ENCODE measurements at places on chromosomes 2 and 18. TPM values are rescaled to one million over a fixed set of nuclear protein-coding genes. Genes with fewer than 3 reads are reported as not detected.

MC4R gene
- 0.08 TPM for polyA plus RNA-seq

DNA sequence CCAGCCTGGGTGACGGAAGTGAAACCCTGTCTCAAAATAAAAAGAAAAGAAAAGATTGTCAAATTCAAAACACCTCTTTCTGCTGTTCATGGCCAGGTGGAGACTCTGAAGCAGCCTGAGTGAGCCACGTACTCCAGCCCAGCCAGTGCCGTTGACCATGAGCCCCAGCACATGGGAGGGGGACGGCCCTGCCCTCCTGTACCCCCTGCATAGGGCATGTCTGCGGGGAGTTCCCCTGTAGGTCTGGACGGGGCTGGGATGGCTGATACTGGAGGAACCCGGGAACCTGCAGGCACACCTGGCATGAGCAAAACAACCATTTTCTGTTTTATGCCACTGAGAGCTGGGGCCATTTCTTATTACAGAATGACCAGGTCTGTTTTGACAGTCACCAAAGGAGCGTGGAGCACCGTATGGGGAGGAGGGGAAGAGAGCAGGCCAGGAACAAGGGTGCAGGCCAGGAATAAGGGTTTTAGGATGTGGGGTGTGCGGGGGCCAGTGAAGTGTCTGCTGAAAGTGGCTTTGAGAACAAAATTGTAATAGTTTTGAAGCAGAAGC, 30.1 kb downstream of the TMEM18 start:
- DNase-seq, result no peak

- no peak for DNase-seq
These were observed 177.7 kb upstream of the ZC3H15 start for GRCh38 chr2:186308347-186308746.

DSG1 gene
- not detected for polyA plus RNA-seq

DNA sequence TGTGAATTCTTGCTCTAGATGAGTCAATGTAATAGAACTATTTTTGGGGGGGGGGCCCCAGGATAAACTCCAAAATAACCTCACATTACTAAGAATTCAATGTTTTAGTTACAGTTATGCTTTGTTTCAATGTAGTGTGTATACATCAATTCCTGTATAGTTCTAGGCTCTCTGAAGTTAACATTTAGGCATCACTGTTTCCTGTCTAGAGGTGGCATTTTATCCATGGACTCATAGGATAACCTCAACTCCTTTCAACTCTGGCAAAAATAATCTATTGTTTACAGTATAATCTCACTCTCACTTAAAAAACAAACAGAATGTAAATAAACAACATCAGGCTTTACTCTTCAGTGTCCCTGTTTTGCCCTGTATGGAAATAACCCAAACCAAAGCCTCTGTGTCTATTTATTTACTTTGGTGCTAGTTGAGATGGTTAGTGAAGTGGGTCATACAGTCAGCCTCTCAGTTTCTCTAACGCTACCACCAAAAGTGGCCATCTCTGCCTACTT, 79.3 kb upstream of the MMADHC start:
- DNase-seq, result no peak

GRCh38 chr2:8086796-8087479, 594.9 kb upstream of the ID2 start:
- DNase-seq, result no peak

SULT1C2 gene
- 0.15 TPM for polyA plus RNA-seq
